NCI-H774 (cell line): ENCODE measurements at places on chromosomes 3 and 15.

- no peak for DNase-seq
Measured at GRCh38 chr3:68963891-68964290, 31.5 kb upstream of the TAFA4 start.

- DNase-seq = no peak
Measured at GRCh38 chr3:102005551-102005950, 156.2 kb downstream of the NFKBIZ start.

DNA sequence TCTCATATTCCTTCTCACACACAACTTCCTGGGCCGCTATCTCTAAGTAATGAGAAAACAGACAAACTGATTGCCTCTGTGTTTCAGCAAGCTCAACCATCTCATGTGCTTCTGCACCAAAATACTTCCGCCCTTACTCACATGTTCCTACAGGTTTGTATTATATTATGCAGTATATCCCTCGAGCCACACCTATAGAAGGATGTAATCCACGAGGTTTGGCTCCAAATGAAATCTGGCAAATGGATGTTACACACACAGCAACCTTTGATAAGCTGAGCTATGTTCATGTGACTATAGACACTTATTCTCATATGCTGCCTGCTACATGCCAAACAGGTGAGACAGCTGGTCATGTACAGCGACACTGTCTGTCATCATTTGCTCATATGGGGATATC, 22.6 kb downstream of the CCRL2 start:
- DNase-seq = no peak

DNA sequence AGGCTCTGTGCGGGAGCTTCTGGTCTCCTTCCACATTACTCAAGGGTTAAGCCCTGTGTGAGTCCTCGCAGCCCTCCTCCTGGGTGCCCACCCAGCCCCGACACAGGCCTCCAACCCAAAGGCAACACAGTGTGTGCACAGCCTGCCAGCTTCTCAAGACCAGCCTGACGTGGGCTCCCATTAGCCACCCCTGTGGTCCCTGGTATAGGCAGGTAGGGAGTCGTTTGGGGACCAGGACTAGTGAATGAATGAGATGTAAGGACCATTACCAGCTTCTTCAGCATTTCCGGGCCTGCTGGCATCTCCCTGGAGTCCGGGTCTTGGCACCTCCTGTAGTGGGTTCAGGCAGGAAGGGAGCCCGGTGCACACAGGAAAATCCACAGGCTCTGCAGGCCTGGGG, 20.2 kb upstream of the PLXNA1 start:
- DNase-seq = no peak

GRCh38 chr3:67016522-67017080, 18.5 kb downstream of the KBTBD8 start:
- no peak for DNase-seq
